ENCODE measurements at places on chromosomes 5 and 9.

GRCh38 chr9:89174291-89174690 lies 4.3 kb downstream of the SHC3 start:
- DNase-seq, result no peak

DNA sequence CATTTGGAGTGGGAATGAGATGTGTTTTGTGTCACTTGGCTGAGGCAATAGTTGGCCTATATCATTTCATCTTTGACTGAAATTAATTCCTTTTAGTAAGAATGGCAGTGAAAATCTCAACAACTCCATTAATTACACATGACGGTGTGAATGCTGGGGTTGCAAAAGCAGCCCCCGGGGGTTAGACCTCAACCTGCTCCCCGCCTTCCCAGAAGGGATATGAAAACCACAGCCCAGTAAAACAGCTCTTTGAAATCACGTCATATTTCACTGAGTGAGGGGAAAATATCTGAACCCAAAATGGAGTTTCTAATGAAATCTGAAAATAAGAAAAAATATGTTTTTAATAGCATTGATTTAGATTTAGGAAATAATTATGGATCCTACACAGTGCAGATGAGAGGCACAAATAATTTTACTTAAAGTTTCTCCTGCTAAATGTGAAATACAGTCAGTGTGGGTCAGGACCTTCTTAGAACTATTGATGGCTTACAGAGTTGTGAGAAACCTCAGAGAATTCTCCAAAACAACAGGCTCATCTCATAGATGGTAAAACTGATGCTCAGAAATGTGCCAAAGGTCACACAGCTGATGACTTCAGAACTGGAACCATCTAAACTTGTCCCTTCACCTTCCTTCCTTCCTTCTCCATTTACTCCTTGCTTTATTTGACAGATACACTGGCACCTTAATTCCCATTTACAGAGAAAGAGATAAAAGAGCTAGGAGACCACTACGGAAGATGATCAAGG lies 96.5 kb downstream of the SPOCK1 start:
- no peak for DNase-seq

DNA sequence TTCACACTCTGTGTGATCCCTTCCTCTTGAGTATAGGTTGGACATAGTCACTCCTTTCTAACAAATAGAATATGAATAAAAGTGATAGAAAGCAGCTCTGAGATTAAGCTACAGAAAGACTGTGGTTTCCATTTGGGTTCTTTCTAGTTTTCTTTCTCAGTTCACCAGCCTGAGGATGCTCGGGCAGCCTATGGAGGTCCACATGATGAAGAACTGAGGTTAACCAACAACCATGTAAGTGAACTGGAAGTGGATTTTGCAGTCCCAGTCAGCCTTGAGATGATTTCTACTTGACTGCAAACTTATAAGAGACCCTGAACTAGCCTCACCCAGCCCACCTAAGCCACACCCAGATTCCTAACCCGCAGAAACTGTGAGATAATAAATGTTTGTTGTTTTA lies 10.1 kb upstream of the FOXE1 start:
- DNase-seq, result no peak

DNA sequence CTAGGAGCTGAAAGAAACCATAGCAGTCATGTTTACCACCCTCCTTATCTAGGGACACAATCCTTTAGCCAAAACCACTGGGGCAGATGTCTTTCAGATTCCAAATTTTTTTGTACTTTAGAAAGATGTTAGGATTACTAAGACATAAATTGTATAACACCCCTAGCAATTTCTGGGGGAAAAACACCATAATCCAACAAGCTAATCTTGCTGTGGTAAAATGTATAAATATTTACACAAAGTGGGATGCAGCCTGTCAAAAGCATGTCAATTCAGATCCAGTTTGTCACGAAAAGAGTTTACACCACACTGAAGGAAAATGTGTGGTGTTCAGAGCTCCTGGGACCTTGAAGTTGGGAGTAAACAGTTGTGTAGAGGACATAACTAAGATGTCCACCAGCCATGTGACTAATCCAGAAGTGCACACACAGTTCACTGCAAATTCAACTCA lies 274.3 kb downstream of the ADAMTSL1 start:
- DNase-seq, result no peak

GRCh38 chr9:26260238-26260637 lies 582.0 kb upstream of the TUSC1 start:
- DNase-seq, result no peak

- DNase-seq, result no peak
Observed at GRCh38 chr5:2619216-2619615, 132.3 kb downstream of the IRX2 start.

- DNase-seq, result no peak
Observed at GRCh38 chr5:102611312-102611711, 112.5 kb upstream of the SLCO6A1 start.
